ENCODE measurements at places on chromosomes 7 and 10. TPM values are rescaled to one million over a fixed set of nuclear protein-coding genes. Genes with fewer than 3 reads are reported as not detected.

Gene CDC14C
- not detected for total RNA-seq

Gene SEMA4G
- total RNA-seq = 2.9 TPM

Gene CTAGE15
- not detected for total RNA-seq

Gene SRI
- total RNA-seq = 155 TPM

Gene NKX2-3
- not detected for total RNA-seq

- DNase-seq = no peak
Measured at GRCh38 chr7:157609932-157610640, 273.3 kb downstream of the DNAJB6 start.

DNA sequence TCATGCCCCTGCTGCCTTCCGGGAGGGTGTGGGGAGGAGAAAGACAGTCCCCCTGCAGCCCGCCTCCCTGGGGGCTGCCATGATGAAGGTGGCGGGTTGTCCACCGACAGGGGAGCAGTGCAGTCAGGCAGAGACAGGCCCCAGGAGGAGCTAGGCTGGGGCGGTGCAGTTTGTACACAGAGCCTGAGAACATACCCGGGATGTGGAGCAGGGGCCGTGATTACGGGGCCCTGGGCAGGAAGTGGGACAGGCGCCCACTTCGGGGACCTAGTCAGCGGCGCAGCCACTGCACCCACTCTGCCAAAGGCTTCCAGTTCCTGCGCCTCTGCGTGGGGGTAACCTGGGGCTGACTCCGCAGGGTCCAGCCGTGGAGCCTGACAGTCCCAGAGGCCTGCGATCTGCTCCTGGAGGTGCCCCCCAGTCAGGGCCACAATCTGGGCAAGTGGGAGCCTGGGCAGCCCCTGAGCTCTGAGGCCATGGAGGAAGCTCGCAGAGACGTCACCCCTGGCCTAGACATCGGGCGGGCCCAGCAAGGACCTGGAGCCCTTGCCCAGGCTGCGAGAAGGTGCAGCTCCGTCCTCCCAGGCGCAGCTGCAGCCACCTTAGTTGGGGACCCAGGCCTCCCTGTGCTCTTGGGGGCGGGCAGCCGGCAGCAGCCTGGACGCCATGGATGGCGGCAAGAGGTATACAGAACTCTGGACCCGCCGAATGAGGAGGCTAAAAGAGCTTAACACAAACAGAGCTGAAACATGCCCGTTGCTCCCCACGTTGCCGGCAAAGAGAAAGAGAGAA lies 1356.8 kb downstream of the XPNPEP1 start:
- DNase-seq = no peak

- DNase-seq = no peak
Measured at GRCh38 chr10:113739577-113739976, 11.9 kb upstream of the PLEKHS1 start.

GRCh38 chr7:88259656-88260380 lies 40.0 kb upstream of the SRI start:
- DNase-seq = no peak

- no peak for DNase-seq
Measured at GRCh38 chr7:113179313-113179712, 61.0 kb upstream of the SMIM30 start.

- DNase-seq = no peak
Measured at GRCh38 chr7:101722247-101722646, 93.2 kb upstream of the MYL10 start.
